ENCODE measurements at places on chromosomes 2 and 18.
A peak's percentile ranks its signal among the peaks of the same experiment; 100 is the strongest.

DNA sequence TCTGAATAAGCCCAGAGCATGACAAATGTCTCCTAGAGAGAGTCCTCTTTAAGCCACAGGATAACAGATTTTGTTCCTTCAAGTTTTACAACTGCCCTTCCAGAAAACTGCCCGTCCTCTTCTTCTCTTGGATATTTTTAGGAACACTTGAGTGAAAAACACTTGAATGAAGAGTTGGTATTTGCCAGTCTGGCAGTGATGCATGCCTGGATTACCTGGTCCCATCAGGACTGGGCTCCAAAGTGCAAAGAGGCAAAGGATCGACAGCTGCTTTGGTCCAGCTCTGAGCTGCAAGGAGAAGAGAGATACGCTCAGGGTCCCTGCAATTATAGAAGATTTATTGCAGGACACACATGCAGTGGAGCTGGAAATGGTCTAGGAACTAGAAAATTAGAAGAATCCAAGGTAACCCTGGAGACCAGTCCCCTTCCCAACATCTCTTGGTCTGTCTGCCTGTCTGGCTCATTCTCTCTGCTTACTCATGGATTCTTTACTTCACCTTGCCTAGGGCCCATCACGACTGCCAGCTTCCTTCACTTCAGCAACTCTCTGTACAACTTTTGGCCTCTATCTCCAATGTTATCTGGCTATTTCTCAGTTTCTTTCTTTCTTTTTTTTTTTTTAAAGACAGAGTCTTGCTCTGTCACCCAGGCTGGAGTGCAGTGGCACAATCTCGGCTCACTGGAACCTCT, 112.1 kb upstream of the SIX2 start:
- DNase-seq = no peak

- no peak for DNase-seq
Observed at GRCh38 chr18:78953566-78953965, 26.1 kb upstream of the SALL3 start.

- DNase-seq = peak; percentile 34
Observed at GRCh38 chr2:105865222-105865913, 120.7 kb downstream of the NCK2 start.

DNA sequence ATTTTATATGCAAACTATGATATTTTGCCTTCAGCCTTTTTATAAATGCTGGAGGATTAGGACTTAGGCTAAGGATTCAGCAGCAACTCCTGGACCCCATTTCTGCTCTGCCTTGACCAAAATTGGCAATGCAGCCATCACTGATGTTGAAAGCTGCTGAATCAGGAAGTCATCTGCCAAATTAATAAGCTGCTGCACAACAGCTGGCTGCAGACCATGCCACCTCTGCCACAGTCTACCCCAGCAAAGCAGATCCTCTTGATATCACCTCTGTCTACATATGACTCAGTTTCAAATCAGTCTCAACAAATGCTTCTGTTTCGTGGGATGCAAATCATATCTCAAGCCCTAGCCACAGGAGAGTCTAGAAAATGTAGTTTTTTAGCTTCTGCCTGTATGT, 7.1 kb upstream of the SOS1 start:
- peak; percentile 29 for DNase-seq

- peak; percentile 95 for DNase-seq
Observed at GRCh38 chr2:112712903-112713584, 7.8 kb upstream of the NT5DC4 start.

GRCh38 chr2:106841886-106842645, 43.9 kb downstream of the ST6GAL2 start:
- DNase-seq = no peak

DNA sequence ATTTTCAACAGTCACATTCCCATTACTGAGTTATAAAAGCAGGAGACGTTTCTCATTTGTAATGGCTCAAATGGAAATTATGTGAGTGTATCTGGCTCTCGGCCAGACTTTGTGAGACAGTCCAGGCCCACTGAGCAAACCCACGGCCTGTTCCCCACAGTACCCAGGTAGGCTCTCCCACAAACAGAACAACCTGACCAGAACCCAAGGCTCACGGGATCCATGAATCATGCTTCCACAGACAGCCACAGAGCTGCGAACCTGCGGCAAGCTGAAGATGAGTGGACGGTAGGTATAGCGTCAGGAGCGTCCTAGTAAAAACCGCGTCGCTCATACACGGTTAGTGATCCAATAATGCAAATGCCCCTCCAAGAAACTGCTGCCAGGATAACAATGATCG, 34.2 kb downstream of the NDUFA10 start:
- DNase-seq = no peak

GRCh38 chr2:36059691-36060090, 295.9 kb upstream of the CRIM1 start:
- peak; percentile 2 for DNase-seq

DNA sequence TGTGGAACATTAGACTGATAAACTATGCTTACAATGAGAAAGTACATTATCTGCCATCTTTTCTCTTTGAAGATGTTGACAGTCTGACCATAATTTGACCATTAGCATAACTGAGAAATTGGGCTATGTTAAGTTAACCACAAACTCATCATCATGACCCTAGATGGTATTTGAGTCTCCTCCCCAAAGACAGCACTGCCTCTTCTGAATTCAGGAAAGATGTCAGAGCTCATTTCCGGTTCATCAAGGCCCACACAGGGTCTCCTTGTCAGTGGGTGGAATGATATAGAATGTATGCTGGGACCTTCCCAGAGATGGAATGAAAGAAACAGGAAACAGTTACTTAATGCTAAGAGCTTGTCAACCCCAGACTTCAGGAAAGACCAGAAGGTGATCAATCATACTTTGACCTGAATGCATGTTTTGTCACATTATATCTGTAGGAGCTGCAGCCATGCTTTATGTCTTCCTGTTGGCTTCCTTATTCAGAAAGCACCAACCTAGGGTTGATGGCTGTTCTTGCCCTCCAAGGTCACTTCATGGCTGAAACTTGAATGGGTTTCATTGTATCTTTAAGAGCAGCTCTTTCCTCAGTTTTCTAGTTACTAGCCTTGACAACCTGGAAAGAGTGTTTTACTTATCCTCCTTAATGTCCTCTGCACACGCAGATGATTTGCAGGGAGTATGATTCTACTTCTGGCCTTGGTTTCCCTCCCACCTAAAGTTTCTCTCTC, 99.1 kb upstream of the NEUROD1 start:
- no peak for DNase-seq

DNA sequence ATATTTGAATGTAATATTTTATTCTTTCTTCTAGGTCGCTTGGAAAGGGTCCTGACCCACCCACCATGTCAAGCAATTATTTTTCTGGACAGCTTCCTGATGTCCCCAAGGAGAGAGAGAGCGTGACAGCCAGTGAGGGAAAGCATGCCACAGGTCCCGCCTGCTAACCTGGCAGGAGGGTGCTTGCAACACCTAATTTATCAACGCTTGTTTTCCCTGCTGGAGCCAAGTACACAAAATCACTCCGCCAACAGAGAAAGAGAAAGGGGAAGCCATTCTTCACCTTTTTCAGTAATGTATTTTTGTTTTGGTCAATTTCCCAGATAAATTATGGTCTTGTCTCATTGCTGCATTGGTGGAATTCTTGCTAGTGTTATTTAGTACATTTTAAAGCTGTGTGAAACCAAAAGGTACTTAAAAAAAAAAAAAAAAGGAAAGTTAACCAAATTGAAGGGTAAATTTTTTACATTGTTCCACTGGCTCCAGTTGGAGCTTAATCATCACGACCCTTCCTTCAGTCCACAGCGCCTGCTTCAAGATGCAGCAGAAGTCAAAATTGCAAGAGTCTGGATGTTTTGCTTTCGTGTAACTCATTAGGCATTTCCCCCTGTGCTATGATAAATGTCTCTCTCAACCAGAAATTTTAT, 88.5 kb upstream of the COPS8 start:
- DNase-seq = no peak

- DNase-seq = no peak
Observed at GRCh38 chr2:133814890-133815289, 246.6 kb upstream of the NCKAP5 start.

DNA sequence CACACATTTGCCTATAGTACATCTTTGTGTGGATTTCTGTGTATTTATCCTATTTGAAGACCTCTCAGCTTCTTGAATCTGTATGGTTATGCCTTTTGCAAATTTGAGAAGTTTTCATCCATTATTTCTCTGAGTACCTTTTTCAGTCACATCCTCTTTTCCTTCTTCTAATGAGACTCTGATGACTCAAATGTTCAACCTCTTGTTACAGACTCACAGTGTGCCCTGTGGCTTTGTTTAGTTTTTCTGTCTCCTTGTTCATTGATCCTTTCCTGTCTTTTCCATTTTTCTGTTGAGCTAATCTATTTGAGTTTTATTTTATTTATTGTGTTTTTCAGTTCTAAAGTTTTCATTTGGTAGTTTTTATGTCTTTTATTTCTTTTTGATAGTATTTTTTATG, 87.0 kb upstream of the LRP1B start:
- no peak for DNase-seq

GRCh38 chr2:47688561-47688960, 94.4 kb upstream of the MSH6 start:
- no peak for DNase-seq

- no peak for DNase-seq
Observed at GRCh38 chr2:215404348-215405012, 31.4 kb downstream of the FN1 start.

- no peak for DNase-seq
Observed at GRCh38 chr18:54702686-54703085, 111.6 kb downstream of the DYNAP start.

DNA sequence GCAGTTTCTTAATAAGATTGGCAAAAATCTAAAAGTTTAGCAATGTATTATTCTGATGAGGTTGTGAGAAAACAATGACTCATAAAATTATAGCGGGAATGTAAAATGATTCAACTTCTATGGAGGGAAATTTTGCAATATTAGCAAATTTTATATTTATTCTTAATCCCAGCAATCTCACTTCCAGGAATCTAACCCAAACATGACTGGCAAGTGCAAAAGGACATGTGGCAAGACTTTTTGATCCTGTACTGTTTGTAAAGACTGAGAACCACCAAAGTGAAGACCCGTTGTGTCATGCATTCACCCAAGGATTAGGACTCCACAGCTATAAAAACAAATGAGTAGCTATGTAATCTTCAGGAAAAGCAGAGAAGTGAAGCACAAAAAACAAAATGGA, 234.8 kb upstream of the KYNU start:
- DNase-seq = no peak

DNA sequence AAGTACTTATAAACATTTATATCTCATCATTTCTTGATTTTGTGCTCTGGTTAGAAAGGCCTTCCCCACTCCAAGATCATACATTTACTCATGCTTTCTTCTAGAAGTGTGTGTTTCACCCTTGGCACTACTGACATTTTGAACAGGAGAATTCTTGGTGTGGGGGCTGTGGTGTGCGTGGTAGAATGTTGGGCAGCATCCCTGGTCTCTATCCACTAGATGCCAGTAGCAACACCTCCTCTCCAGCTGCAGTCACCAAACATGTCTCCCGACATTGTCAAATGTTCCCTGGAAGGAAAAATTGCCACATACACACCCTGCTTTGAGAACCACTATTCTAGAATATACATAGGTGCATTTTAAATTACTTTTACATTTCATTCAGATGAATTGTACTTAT, 8.7 kb upstream of the TGIF1 start:
- DNase-seq = no peak

DNA sequence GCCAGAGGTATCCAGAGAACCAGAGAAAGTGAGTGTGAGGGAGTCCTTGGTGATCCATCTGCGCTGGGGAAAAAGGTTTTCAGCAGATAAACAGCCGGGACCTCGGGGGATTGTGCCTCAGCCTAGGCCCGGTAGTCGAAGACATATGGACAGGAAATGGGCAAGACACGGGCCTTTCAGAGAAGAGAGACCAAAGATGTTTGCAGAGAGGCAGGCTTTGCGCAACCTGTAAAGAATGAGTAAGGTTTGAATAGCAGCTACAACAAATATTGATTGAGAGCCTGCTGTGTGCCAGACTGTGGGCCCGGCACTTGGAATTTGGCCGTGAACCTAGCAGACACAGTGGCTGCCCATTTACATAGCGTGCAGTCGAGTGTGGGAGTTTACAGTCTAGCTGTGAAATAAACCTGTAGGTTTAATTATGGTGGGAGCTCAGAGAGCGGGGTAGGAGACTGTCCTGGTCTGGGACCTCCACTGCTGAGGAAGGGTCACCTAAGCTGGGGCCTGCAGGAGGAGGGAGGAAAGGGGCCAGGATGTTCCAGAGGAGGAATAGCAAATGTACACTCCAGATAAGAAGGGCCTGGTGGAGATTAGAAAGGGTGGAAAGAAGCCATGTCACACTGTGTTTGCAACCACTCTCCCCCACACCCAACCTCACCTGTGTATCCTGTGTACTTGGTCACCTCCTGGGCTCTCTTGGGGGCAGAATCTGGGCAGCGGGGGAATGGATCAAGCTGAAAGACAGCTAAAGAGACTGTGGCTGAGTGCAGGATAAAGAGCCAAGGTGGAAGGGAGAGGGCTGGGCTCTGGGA, 3.0 kb downstream of the SH2D6 start:
- DNase-seq = no peak

- no peak for DNase-seq
Observed at GRCh38 chr2:235709124-235709813, 215.4 kb downstream of the AGAP1 start.

DNA sequence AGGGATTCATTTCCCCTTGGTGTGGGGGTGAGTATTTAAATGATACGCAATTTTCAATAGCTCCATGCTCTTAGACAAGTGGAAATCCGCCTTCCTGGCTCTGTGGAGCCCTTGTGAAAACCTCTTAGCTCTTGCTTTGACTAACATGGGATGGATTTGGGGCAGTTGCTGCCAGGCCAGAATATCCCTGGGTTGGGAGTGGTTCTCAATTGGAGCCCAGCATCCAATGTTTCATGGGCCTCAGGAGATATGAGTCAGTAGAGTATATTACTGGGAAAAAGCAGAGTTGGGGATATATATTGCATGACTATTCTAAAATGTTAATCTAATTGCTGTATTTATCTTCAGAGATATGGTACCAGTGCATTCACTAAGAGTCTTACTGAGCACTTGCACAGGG, 104.4 kb upstream of the IL1R2 start:
- no peak for DNase-seq

DNA sequence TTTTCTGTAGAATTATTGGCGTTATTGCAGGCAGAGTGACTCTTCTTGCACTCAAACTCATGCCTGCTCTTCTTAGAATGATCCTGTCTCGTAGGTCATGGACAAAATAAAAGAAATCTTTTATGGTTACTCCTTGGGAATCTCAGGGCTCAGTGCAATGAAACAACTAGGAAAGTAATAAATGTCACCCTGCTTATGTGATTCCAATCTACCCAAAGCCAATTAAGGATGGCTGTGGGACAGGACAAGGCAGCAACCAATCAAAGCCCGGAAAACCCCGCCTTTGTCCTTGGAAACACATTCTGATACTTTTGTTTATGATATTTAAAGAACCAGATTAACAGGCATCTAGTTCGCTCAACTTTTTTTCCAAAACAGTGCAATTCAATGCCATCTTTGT, 53.0 kb downstream of the GRB14 start:
- DNase-seq = no peak

GRCh38 chr18:46711444-46711863, 45.4 kb downstream of the ST8SIA5 start:
- no peak for DNase-seq

GRCh38 chr2:20391951-20392699, 41.5 kb upstream of the PUM2 start:
- no peak for DNase-seq

GRCh38 chr2:127527001-127527804, 914 bp upstream of the IWS1 start:
- peak; percentile 19 for DNase-seq

GRCh38 chr18:10463096-10463495, 8.7 kb downstream of the APCDD1 start:
- DNase-seq = no peak

Data from inflammatory macrophage treated with lipopolysaccharide for 1 hour (primary cell).